ENCODE measurements at places on chromosomes 1 and 21. TPM values are rescaled to one million over a fixed set of nuclear protein-coding genes. Genes with fewer than 3 reads are reported as not detected.

Gene PTPN14
- 0.13 TPM for total RNA-seq

Gene EVA1C
- total RNA-seq: 3.5 TPM

Gene ACTA1
- not detected for total RNA-seq

Gene ACTN2
- not detected for total RNA-seq

Gene PER3
- 0.97 TPM for total RNA-seq

Gene LRRC38
- total RNA-seq: not detected

Gene ORC1
- 38.3 TPM for total RNA-seq

Gene HCRTR1
- total RNA-seq: not detected

Gene GOLT1A
- not detected for total RNA-seq

Gene ZNF648
- not detected for total RNA-seq

Gene BATF3
- 32.6 TPM for total RNA-seq

Gene ADAM30
- not detected for total RNA-seq

Gene MCOLN3
- 1.6 TPM for total RNA-seq

Gene OR2AK2
- total RNA-seq: not detected

Gene ZYG11A
- total RNA-seq: 0.13 TPM

Gene TMEM51
- total RNA-seq: 0.23 TPM

Gene ADGRL4
- total RNA-seq: not detected

Gene RGS1
- 13.8 TPM for total RNA-seq

Gene PTAFR
- total RNA-seq: 0.50 TPM

Gene CLEC20A
- total RNA-seq: not detected

Gene GUCA2A
- total RNA-seq: not detected

Gene HHIPL2
- total RNA-seq: 0.18 TPM

Gene FAM177B
- not detected for total RNA-seq

Gene CD1D
- total RNA-seq: not detected

Gene SPRR4
- not detected for total RNA-seq

Gene MAB21L3
- not detected for total RNA-seq

Gene KCNC4
- total RNA-seq: 7.5 TPM

Gene CBS
- total RNA-seq: 49.5 TPM

Gene ZNF362
- 19.7 TPM for total RNA-seq

Gene GLMN
- total RNA-seq: 21.9 TPM

Gene GSTM2
- total RNA-seq: 18.2 TPM

Gene AVPR1B
- not detected for total RNA-seq

Gene REN
- total RNA-seq: not detected

Gene CLCA1
- not detected for total RNA-seq

Gene ANGPTL3
- total RNA-seq: not detected

Gene ST3GAL3
- 20.4 TPM for total RNA-seq

Gene AUNIP
- 7.8 TPM for total RNA-seq

Gene TNNT2
- not detected for total RNA-seq

Gene TSACC
- 0.76 TPM for total RNA-seq

Gene SPRR5
- not detected for total RNA-seq

Gene MRPL39
- total RNA-seq: 42.7 TPM

Gene IPO9
- total RNA-seq: 55.3 TPM

Gene OR2G6
- total RNA-seq: not detected

Gene OLIG1
- total RNA-seq: not detected

Gene GRIK3
- not detected for total RNA-seq

Data from activated CD8-positive, alpha-beta T cell treated with anti-CD3 and anti-CD28 coated beads, Interleukin-2, amount 10 ng/mL, durations not matched to agents 7 days and 5 days (primary cell).